Stimulated activated CD4-positive, alpha-beta T cell treated with anti-CD3 and anti-CD28 coated beads, Interleukin-1b, Interleukin-23, amount 100 ng/mL, for 1 hour (primary cell): ENCODE measurements at places on chromosomes 12 and 14.

- DNase-seq, result no peak
Observed at GRCh38 chr14:50675597-50675996, 7.5 kb upstream of the SAV1 start.

- DNase-seq, result no peak
Observed at GRCh38 chr12:110896559-110896958, 23.8 kb downstream of the MYL2 start.

DNA sequence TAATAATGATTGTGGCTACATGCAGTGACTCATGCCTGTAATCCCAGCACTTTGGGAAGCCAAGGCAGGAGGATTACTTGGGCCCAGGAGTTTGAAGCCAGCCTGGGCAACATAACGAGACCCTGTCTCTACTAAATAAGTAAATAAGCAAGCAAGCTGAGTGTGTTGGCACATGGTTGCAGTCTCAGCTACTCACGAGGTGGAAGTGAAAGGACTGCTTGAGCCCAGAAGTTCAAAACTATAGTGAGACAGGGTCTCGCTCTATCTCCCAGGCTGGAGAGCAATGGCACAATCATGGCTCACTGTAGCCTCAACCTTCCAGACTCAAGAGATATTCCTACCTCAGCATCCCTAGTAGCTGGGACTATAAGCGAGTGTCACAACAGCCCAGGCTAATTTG, 64.7 kb downstream of the RPS6KA5 start:
- DNase-seq, result no peak

- DNase-seq, result no peak
Observed at GRCh38 chr14:68589447-68590200, 203.2 kb downstream of the ZFP36L1 start.

GRCh38 chr12:14948672-14949071, 10.3 kb upstream of the ERP27 start:
- no peak for DNase-seq

- DNase-seq, result no peak
Observed at GRCh38 chr14:72945356-72946027, 19.2 kb downstream of the DCAF4 start.

GRCh38 chr14:85334316-85334715, 195.6 kb upstream of the FLRT2 start:
- DNase-seq, result no peak

DNA sequence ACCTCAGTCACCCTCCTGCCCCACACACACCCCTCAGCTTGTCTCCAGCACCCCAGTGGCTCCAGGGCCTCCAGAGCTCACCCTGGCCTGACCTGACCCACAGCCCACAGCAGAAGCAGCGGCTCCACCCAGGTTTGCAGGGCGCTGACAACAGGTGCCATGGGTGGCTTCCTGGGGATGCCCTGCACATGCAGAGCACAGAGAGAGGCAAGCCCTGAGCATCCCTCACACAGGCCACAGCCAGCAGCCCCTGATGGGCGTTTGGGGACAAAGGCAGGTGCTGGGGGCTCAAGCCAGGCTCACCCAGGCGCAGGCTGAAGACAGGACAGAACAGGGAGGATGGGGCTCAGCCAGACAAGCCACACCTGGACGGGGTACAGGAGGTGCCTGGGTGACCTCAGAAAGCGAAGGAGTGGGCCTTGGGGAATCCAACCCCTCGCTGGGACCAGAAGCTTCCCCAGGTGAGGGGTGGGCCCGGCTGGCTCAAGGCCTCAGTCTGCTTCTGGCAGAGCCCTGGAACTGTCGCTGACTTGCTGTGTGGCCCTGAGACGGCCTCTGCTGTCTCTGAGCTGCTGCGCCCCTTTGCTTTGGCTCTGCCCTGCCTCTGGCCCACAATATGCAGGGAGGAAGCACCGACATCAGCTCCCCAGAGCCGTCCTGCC, 10.6 kb downstream of the ARL6IP4 start:
- DNase-seq, result no peak

- no peak for DNase-seq
Observed at GRCh38 chr14:105088812-105089745, 23.8 kb upstream of the GPR132 start.

DNA sequence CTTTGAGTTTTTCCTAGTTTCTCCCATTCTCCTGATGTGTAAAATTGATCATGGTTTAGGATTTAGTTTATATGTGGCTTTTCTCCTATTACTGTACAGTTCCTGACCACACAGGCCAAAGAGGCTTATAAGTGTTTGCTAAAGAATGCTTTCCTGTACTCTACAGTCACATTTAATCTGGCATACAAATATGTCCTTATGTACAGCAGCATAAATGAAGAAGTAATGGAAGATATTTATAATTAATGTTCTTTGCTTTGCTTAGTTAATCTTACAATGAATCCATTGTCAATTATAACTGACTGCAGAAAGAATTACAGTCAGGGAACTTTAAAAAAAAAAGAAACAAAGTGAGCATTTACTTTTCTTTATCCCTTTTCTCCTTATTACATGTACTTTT, 293.9 kb downstream of the KCNC2 start:
- DNase-seq, result no peak

- no peak for DNase-seq
Observed at GRCh38 chr12:4566474-4566873, 4.5 kb downstream of the DYRK4 start.

DNA sequence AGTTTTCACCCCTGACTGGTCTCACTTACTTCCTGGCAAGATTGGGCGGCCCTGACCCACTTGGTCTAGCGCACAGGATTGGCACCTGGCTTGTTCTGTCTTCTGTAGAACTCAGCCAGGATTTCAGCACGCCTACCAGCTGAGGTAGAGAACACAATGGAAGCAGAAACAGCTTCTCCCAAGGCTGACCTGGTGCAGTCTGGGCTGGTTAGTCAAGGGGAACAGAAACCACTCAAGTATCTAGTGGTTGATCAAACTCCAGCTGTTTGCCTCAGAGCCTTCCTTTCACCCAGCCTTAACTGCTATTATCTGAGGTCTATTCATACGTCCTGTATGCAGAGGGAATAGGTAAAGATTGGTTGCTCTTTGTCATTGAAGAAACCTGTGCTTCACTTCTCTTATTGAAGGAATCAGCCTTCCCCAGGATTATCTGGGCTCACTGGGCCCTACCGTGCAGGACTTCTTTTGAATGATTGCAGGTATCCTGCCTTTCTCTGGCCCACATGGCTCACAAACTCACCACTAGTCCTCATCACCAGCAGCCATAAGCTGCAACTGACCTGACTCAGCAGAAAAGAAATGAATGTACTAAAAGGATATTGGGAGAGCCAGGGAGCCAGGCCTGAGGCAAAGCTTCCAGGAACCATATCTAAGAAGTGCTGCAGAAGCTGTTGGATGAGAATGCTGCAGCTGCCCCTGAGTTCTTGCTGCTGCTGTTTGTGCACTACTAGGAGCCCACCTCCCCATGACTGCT, 2.5 kb upstream of the PLEKHD1 start:
- no peak for DNase-seq

- no peak for DNase-seq
Observed at GRCh38 chr14:103057372-103058163, at the start of gene CDC42BPB. Gene CDC42BPB, minus strand, starts transcription at chr14:103057549. Its CDS starts 376 bp downstream, at chr14:103057173.

DNA sequence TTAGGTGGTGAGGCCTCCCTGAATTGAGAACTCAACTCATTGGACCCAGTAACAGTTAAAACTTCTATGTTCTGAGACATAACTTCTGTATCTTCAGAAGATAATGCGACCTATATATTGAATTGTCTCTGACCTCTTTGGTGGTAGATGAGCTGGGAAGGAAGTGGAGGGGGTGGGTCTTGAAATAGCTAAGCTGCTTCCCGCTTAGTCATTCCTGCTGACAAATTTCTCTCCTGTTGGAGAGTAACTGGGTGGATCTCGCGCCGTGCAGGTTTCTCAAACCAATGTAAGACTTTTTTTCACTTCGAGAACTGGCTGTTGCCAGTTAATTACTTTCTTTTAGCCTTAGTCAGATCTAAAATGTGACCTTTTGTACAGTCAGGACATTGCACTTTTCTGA, 100.8 kb downstream of the PPHLN1 start:
- no peak for DNase-seq

- no peak for DNase-seq
Observed at GRCh38 chr12:10366875-10367274, 23.0 kb downstream of the KLRK1 start.

DNA sequence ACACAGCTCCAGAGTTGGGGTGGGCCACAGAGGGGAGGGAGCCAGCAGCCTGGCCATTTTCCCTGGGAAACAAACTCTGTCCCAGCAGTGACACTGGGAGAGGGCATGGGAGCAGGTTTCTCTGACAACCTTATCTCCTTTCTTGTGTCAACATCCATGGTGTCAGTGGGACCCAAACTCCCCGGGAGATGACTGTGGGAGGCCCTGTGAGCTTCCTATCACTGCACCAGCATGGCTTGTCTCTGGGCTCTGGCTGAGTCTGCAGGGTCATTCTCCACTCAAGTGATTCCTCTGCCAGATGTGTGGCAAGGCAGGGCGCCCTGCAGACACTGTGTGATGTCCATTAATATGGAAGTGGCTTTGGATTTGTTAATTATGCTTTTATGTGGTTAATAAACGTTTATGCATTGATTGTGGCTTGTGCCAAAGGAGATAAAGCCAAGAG, 10.1 kb downstream of the LRTM2 start:
- DNase-seq, result no peak

DNA sequence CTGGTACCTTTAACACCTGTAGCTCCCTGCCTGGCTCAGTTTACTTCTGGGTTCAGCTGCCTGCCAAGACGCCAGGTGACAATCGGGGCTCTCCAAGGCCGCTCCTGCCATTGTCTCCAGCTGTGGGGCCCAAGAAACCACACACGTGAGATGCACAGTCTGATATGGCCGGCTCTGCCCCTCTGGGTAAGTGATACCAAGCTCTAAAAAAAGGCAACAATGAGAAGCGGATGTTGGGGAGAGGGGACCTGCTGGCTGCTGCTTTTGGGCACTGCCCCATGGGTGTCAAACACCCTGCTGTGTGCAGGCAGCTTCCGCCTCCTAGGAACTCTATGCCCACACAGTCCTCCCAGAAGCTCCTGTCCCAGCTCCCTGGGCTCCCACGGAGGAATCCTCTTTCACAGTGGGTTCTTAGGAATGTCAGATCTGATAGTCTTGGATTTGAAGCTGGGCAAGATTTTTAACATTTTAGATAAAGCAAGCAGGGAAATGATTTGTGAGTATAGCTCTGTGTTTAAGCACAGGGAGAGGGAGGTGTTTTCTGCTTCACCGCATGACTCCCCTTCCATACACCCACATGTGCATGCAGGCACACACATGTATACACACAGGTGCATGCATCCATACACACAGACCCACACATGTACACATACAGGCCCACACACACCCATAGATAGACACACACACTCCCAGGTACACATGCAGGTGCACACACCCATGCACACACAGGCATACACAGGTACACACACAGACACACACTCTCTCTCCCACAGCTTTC, 1135.8 kb downstream of the BCL11B start:
- DNase-seq, result no peak

GRCh38 chr12:121925358-121925695, 6.9 kb downstream of the CFAP251 start:
- no peak for DNase-seq

DNA sequence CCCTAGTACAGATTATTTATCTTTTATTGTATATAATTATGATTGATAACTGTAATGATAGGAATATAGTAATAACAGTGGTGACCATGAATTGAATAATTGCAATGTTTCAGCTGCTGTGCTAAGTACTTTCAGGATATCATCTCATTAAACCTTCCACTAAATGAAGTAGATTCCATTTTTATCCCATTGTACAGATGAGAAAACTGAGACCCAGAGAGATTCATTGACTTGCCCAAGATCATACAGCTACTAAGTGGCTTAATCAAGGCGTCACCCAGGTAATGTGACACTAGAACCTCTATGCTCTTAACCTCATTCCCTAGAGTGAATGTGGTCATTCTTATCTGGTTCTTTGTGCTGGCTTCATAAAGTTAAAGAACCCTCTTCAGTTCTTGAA, 124.6 kb downstream of the KTN1 start:
- DNase-seq, result no peak

DNA sequence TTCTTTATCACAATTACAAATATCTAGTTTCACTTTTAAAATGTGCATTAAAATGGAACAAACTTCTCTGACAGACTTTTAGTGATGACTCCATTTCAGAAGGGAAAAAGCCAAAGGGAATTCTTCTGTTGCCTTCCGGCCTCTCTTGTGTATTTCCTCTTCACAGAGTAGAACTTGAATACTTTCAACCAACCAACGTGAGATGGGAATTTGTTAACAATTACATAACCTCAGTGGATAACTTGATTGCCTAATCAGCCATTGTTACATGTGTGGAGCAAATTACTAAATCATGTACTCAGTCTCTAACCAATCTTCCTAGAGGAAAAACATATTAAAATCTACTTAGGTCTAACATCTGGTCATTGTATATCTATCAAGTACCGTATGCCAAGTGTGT, 291.1 kb downstream of the SYT1 start:
- DNase-seq, result no peak

DNA sequence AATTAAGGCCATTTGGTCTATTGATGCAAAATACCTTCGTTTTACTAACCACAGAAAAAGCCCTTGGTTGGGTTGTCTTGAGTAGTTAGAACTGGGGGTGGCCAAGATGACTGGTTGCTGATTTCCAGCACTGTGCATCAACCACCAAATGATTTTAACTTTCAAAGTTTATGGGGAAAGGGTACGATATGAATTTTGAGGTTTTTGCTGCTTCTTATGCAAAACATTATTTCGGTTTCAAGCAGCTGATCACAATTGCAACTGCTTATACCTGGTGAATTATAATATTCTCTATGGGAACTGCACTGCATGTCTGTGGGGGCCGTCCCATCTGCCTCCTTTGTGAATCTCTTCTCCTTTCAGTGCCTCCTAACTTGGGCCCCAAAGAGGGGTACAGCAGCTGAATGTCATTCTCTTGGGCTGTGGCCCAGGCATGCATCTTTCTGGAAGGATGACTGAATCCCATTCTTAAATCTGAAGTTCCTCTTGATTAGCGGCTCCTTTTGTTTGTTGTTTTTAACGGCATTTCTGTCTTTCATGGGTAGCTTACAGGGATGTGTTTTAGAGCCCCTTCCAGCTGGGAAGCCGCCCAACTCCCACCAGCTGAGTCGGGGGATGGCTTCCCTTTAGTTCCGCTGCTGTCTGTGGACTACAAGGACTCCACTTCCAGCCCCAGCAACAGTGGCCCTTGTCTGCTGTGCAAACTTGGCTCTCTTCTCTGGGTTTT, 479.8 kb downstream of the ZFP36L1 start:
- no peak for DNase-seq

- no peak for DNase-seq
Observed at GRCh38 chr12:50661300-50662115, 102.4 kb upstream of the ATF1 start.

GRCh38 chr14:49497725-49498348, 88.3 kb downstream of the RPS29 start:
- no peak for DNase-seq
